ENCODE measurements at places on chromosomes 16 and 17. TPM values are rescaled to one million over a fixed set of nuclear protein-coding genes. Genes with fewer than 3 reads are reported as not detected.

DNA sequence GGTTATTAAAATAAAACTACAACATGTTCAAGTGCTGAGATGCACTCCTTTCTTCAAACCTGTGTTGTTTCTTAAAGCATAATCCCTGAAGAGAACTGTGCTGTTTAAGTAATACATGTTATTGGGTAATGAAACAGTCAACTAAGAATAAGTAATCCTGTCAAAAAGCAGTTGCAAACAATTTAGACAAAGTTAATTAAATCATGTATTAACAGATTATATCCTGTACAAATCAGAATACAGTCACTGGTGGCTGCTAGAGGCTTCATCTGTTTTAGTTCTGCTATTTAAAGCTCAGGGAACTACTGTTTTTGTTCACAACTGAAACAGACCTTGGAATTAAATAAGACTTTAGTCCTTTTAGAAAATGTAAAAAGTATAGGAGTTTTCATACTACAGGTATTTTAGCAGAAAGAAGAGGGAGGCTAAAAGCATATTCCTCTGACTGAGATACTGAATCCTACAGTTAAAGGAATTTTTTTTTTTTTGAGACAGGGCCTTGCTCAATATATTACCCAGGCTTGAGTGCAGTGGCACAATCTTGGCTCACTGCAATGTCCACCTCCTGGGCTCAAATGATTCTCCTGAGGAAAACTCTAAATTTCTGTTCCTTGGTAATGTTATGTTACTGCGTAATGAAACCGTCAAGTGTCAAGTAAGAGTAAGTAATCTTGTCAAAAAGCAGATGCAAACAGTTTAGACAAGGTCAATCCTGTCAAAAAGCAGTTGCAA is 27.3 kb upstream of the ITGA2B start:
- no peaks in the 10 kb centered on the region for H3K27me3 ChIP-seq
- peaks cover 16% of the 10 kb centered on the region for H3K4me1 ChIP-seq
- DNase-seq, result no peak
- peak overlapping the region; percentile 71 for H3K27ac ChIP-seq

The PABPN1L gene
- total RNA-seq, result not detected

The ARHGAP23 gene
- 129 TPM for total RNA-seq

GRCh38 chr17:64291268-64291851 is 28.3 kb upstream of the TEX2 start:
- H3K36me3 ChIP-seq, result no peaks in the 10 kb centered on the region
- H3K27me3 ChIP-seq, result no peaks in the 10 kb centered on the region
- no peak overlapping the region for H3K4me3 ChIP-seq
- no peaks in the 10 kb centered on the region for H3K4me1 ChIP-seq
- H3K27ac ChIP-seq, result no peak overlapping the region
- peak; percentile 6 for DNase-seq

DNA sequence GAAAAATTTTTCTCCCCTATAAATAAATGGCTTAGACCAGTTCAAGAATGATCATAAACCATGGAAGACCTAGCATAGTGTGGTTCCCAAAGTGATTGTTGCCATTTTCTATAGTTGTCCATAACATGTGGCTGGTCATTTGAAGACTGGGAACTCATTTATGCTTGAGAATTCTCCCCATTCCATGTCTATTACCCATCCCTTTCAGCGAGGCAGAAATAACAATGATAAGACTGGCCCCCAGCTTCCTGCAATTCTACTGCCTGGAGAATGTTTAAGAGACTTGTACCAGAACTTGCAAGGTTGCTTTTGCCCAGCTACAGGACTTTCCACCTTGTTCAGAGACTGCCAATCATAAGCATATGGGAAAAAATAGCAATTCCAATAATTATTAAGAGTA is 146.5 kb upstream of the CDH11 start:
- DNase-seq, result no peak
- no peak overlapping the region for H3K4me3 ChIP-seq
- H3K27me3 ChIP-seq, result no peaks in the 10 kb centered on the region
- H3K36me3 ChIP-seq, result no peaks in the 10 kb centered on the region
- H3K27ac ChIP-seq, result no peak overlapping the region
